ENCODE measurements at places on chromosomes 2 and 18. TPM values are rescaled to one million over a fixed set of nuclear protein-coding genes. Genes with fewer than 3 reads are reported as not detected.

Gene APCDD1
- polyA plus RNA-seq, result 15.3 TPM

Gene WNT10A
- not detected for polyA plus RNA-seq

Gene RAD51AP2
- polyA plus RNA-seq, result not detected

Gene TMEM182
- polyA plus RNA-seq, result 2.6 TPM
